ENCODE measurements at places on chromosomes 11 and 22.
A peak's percentile ranks its signal among the peaks of the same experiment; 100 is the strongest.

DNA sequence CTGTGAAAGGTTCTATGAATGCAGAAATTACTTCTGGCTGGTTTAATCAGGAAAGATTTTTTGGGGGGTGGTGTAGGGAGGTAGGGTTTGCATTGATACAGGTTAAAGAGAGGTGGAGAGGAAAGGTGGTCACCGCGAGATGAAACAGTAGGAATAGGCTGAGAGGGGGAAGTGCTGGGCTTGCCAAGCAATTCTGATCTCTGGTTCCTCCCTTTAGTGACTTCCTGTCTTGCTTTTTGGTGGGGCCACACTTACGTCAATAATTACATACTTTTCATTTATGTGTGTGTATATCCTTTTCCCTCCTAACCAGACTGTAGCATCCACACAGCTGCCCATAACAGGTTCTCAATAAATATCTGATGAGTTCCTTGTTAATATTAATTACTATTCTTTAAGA is 120.0 kb downstream of the CTNND1 start:
- no peak for DNase-seq

DNA sequence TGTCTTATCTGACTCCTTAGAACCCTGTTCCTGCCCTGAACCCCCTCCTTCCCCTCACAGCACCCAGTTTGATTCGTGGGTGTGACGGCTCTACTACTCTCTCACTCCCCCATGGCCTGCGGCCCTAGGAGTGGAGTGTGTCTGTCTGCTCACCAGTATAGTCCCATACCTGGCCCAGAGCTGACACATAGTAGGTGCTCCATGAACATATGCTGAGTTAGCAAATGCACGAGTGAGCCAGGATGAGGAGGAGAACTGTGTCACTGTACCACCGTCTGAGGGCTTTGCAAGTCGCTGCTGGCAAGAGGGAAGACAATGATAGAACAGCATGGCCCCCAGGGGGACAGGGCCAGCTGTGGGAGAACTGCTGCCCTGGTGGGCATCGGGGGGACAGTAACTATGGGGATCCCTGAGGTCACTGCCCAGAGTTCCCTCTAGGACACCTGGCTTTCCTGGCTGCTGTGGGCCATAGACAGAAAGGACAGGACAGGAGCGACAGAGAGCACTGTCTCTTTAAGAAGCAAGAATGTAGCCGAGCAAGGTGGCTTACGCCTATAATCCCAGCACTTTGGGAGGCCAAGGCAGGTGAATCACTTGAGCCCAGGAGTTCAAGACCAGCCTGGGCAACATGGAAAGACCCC is 19.2 kb upstream of the KIAA0930 start:
- no peak for DNase-seq

GRCh38 chr22:37462983-37463382 is 23.2 kb downstream of the MFNG start:
- DNase-seq, result no peak

GRCh38 chr11:117441146-117441975 is 113.7 kb downstream of the CEP164 start:
- DNase-seq, result no peak

DNA sequence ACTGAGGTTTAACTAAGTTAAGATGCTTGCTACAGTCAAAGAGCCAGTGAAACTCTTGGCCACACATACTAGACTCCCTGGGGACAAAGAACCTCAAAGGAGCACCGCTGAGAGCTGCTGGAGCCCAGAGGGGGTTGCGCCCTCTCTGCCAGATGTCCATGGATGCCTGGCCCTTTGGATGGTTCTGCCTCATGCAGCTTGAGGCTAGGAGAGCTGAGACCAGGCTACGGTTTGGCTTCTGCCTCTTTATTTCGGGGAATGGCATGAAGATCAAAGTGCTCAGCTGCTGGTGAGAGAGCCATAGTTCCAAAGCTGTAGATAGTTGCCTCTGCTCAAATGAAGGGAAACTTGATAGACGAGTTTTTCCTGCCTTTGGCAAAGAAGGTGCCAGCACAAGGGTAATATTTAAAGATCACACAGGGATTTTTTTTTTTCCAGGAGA is 43.0 kb downstream of the RASSF10 start:
- DNase-seq, result no peak

- DNase-seq, result peak; percentile 31
Measured at GRCh38 chr11:112903340-112903739, 57.9 kb upstream of the NCAM1 start.

DNA sequence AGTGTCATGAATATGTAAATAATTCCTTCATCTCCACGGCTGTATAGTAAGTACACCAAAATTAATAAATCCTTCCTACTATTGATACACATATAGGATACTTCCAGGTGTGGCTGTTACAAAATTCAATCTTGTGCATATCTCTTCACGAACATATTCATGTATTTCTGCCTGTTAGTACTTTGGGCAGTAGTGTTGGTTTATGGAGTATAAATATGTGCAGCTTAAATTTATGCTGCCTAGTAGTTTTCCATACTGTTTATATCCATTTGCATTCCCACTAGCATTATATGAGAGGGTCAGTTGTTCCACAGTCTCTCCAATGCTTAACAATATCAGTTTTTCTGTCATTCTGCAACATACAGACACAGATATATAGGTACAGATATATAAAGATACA is 3.9 kb upstream of the OR5M8 start:
- no peak for DNase-seq

DNA sequence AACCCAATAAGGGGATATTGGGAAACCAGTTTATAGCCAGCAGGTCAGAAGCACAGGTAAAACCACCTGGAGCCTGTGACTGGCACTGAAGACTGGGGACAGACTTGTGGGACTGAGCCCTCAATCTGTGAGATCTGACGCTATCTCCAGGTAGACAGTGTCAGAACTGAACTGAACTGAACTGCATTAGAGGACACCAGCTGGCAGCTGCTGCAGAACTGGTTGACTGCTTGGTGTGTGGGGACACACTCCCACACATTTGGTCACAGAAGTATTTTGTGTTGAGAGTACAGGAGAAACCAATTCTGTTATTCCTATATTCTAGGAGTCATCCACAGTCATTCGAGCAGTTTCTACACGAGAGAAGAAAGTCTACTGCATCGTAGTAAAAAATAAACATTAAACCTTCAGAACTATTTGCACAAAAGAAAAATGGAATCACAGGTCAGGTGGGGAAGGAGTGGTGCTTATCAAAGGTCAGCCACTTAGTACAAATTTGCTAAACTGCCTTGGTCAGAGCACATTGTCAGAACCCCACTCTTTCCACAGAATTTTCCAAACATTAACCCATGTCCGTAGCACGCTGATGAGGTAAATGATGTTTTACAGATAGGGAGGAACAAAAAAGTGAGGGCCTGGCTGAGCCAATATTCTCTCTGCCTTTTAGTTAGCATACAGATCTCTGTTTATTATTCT is 77.2 kb downstream of the SIK3 start:
- DNase-seq, result no peak

DNA sequence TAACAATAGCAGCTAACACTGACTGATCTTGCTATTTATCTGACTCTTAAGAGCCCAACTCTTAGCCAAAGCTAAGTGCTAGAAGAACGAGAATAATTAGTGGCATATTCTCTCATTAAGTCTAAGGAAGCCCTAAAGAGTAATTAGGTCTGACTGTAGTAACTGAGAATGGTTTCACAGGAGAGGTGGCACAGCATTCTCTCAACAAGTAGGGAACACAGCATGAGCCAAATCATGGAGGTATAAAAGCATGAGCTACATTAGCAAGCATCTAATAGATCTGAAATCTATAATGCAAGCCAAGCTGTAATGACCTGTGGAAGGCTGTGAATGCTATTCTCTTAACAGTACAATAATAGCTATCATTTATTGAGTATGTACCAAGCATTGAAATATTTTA is 230.6 kb downstream of the TTC28 start:
- DNase-seq, result no peak

DNA sequence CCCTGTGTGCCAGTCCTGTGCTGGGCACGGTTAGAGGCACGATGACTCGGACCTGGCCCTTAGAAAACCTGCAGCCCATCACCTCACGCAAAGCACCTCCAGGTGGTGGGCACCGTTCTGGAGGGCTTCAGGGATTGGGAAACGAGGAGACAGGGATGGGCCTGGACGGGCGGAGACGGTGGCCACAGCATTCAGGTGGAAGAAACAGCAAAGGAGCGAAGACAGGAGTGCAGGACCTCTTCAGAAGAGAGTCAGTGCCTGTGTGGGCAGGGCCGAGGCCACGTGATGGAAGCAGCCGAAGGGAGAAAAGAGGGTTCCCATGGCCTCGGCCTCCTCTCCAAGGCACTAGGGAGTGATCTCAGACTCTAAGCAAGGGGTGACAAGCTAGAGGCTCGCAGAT is 8.1 kb upstream of the SLC22A12 start:
- no peak for DNase-seq

DNA sequence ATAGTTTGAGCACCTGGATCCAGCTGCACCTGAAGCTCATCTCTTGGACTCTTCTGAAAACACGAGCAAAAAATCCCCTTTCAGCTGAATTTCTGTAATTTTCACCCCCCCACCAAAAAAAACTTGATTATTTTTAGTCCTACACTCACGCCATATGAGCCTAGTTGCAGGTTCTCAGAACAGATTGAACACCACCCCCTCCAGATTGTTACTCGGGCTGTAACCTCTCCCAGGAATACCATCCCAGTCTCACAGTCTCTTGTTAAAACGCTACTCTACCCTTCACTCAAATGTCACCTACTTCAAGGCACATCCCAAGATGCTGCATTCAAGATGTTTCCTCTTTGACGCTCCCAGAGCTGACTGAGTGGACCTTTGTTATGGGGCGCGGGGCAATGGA is 96.3 kb upstream of the PRDM11 start:
- no peak for DNase-seq

- DNase-seq, result peak; percentile 54
Measured at GRCh38 chr11:61899146-61899841, 7.9 kb upstream of the FADS3 start.

GRCh38 chr11:131530407-131530806 is 160.0 kb downstream of the NTM start:
- DNase-seq, result no peak

- DNase-seq, result no peak
Measured at GRCh38 chr11:65817312-65817834, 16.4 kb upstream of the SNX32 start.

DNA sequence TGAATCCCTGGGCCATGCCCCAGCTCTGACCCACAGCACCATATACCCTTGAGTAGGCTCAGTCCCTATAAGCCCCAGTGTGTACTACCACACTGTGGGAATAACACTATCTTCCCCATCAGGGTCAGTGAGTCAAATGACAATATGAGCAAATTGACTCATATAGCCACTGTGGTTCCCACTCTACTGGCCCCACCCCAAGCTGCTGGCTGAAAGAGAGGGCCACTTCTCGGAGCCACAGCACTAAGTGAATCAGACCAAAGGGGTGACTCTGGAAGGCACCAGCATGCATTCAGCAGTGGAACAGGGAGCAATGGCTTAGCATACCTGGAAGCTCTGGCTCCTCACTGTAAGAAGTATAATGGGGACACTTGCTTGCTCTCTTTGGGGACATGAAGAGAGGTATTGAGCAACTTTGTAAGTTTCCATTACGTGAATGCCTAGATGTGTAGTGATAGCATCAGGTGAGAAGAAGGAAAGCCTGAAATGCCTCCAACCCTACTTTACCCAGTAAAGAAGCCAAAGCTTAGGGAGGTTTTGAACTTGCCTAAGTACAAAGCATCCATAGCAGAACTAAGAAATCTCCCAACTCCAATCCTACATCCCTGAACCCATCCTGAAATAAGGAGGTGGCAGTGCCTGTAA is 13.5 kb downstream of the CD59 start:
- no peak for DNase-seq

GRCh38 chr11:1920909-1921573 is 1.5 kb downstream of the TNNT3 start:
- no peak for DNase-seq

GRCh38 chr11:95964281-95964680 is 40.4 kb upstream of the MTMR2 start:
- no peak for DNase-seq

DNA sequence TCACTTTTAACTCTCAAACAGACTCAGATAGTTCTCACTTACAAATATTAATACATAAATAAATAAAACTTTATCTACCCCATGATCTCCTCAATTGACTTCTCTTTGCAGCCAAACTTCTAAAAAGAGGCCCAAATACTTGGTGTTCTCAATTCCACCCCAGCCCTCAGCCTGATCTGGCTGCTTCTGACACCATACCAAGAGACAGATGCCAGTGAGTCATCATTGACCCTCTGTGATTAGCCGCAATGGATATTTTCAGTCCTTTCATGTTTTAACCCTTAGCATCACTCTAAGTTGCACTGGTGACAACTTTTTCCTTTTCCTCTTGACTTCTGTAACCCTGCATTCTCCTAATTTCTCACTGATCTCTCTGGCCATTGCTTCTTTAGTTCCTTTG is 184.1 kb upstream of the ARHGAP20 start:
- no peak for DNase-seq

DNA sequence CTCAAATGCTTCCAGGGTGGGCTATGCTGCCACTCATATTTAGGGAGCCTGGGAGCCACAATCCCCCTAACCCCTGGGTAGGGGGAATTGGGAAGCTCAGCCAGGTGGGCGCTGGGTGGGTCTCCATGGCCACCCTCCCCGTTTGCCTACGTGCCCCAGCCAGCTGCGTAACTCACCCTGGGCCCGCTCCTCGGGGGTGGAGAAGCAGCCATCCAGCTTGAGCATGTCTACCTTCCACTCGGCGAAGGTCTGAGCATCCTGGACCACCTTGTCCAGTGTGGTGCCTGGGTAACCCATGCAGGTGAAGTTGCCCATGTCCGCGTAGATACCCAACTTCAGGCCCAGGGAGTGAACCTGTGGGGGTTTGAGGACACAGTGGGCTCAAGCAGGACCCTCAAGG is 3.7 kb downstream of the NAGA start:
- DNase-seq, result no peak

- DNase-seq, result no peak
Measured at GRCh38 chr11:73965764-73966121, 14.9 kb downstream of the DNAJB13 start.

DNA sequence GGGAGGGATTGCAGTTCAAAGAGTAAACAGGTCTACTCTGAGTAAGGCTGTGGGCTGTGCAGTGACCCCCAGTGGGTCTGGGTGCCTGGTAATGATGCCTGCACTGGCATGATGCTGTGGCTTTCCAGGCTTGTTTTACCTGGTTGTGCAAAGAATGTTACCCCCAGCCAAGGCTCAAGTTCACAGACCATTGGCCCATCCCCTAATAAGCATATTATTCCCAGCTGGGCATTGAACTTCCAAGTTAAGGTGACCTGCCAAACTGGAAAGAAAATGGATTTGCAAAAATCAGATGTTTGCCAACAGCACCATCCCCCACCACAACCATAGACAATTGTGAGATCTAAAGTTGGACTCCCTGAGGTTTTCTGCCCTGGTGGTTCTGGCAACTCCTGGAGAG is 7.9 kb upstream of the EHF start:
- DNase-seq, result no peak

DNA sequence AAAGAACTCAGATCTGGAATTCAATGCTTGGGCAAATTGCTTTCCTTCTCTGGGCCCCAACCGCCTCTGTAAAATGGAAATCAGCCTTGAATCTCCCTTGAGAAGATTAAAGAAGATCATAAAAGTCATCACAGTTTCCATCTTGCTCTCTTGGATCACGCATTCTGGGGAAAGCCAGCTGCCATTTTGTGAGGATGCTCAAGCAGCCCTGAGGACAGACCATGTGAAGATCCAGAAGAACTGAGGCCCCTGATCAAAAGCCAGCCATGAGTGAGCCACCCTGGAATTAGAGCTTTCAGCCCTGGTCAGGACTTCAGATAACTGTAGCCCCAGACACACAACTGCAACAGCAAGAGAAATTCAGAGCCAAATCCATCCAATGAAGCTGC is 229.3 kb downstream of the MN1 start:
- no peak for DNase-seq

GRCh38 chr11:46003572-46003971 is 81.1 kb downstream of the LARGE2 start:
- DNase-seq, result peak; percentile 25

- peak; percentile 93 for DNase-seq
Measured at GRCh38 chr22:45911601-45912271, 65.2 kb downstream of the WNT7B start.

All from NCI-H2029 (cell line).